ENCODE measurements at places on chromosomes 1 and 21.

DNA sequence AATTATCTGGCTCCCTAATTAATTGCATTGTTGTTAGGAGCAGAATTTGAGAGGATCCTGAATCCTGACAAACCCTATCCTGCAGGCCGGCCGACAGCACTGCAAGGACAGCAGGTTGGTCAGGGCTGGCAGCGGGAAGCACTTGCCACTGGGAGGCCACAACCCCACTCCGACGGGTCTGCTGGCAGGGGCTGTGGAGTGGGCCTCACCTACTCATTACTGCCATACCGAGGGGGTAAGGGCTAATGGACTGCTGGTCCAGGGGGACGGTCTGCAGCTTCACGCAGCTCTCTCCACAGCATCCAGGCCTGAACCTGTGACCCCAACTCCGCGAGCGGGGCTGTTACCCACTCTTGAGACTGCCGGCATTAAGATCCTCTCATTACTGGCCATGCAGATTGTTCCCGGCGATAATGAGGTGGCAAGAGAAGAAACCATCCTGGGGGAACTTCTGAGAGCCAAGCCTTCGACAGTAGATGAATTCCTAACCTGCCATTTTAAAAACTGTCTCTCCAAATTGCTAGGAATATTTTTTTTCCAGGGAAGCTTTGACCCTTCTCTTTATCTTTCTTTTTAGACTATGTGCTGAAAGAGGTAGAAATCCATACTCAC lies 501.3 kb downstream of the OMA1 start:
- DNase-seq = no peak

DNA sequence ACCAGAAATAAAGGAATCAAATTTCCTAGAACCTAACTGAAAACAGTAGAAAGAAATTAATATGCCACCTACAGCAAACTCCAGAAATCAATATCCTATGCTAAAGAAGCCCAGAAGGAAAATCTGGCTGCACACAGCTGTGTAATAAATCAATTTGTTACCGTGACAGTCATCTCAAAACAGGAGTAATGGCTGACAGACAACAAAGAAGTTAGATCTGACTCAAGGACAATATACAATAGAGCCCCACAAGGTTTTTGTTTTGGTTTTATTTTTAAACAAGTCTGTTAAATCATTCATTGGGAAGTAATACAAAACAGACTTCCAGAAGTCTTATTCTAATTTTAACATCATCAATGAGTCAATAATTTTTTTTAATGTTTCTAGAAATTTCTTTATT lies 168.4 kb downstream of the RERE start:
- DNase-seq = no peak

- DNase-seq = no peak
Observed at GRCh38 chr1:43979528-43980254, 681 bp downstream of the B4GALT2 start.

GRCh38 chr1:14128096-14128495 lies 428.1 kb downstream of the PRDM2 start:
- no peak for DNase-seq

DNA sequence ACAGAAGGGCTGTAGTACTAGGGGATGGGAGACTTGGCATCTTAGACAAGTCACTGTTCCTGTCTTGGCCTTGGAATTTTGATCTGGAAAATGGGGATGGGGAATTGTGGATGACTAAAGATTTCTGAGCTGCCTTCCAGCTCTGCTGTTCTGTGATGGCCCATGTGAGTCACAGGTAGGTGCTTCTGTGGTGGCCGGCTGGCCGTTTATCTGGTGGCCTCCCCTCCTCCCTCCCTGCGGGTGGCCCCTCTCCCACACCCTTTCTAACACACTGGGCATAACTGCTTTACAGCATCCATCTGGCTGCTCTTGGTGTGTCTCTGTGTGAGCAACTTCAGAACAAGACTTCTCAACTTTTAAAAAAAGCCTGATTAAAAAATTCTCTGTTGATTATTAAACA lies 35.9 kb downstream of the KCNA2 start:
- no peak for DNase-seq

- no peak for DNase-seq
Observed at GRCh38 chr1:196638466-196638865, 13.4 kb upstream of the CFH start.

DNA sequence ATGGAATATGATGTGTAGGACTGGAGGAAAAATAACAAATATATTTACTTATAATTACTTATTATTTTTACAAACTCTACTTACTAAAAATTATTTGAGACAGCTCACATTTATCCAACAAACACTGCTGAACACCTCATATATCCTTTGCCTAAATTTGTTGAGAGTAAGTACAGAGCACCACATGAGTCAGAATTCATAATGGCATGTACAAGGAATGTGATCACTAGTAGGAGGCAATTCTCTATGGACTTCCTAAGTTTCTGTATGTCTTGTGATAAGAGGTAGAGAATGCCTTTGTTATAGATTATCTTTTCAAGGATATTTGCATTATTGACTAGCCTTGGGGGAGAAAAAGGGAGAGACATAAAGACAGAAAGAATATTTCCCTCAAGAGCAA lies 8.2 kb upstream of the ST6GALNAC3 start:
- no peak for DNase-seq

- DNase-seq = no peak
Observed at GRCh38 chr1:113654883-113655282, 104.4 kb downstream of the PHTF1 start.

DNA sequence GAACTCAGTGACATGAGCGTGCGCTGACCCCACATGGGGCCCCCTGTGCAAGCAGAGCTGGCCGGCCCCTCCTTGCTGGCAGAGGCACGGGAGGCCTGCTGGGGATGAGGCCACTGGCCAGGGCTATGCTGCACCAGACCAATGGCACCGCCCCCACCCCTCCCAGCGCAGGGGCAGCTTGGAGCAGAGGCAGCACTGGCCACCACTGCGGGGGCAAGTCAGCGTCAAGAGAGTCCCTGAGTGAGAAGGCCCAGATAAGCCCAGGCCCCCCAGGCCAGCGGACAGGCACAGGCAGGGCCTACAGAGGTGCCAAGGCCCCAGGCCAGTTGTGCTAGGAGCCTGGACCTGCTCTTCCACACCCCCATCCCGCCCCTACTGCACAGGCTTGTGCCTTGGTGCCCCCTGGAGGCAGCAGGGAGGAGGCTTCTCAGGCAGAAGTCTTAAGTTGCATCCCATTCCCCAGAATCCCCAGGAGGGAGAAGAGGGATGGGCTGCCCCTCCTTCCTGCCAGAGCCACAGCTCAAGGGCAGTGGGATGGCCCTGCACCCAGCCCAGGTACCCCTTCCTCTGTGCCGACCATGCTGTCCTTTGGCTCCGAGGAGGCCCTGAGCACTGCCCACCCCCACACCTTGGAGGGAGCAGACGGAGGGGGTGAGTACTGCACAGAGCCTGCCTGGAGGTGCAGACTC lies 35.8 kb downstream of the EPHX1 start:
- DNase-seq = no peak

DNA sequence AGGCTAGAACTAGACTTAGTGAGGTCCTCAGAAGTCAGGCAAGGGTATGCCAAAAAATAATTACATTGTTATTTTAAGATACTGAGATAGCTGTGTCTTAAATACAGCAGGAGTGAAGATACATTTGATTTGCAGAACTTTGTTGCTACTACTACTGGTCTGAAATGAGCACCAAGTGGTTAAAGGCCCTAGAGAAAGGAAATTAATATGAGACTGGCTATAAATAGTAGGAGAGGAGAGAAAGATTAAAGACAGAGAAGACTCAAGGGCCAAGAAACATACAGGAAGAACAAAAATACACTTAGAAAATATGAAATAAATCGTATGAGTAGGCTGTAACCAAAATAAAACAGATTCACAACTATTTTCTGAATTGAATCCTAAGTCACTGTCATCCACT lies 21.3 kb downstream of the HNRNPR start:
- no peak for DNase-seq

GRCh38 chr1:200429221-200429751 lies 19.4 kb upstream of the ZNF281 start:
- DNase-seq = no peak

DNA sequence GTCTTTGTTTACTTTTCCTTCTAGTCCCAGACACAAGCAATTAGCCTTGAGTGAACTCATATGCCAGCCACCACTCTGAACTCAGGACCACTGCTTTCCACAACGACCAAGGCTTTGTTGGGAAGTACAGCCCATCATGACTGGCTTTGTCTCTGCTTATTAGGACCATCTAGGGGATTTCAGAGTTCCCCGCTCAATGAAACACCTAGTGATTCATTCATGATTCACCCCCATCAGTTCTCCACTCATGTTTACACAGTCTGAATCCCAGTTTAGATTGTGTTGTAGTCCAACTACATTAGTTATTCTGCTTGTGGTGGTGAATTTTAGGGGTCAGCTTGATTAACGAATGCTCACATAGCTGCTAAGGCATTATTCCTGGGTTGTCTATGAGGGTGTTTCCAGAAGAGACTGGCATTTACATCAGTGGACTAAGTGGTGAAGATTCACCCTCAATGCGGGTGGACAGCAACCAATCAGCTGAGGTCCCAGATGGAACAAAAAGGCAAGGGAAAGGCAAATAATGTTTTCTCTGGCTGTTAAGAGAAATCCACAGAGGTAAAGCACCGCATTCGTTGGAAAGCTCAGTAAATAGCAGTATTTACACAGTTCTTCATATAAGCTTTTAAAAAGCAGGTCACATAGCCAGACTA lies 122.7 kb downstream of the RGS21 start:
- DNase-seq = no peak

- DNase-seq = no peak
Observed at GRCh38 chr1:91400133-91400725, 4.4 kb downstream of the HFM1 start.

- DNase-seq = no peak
Observed at GRCh38 chr1:6162341-6162740, 17.8 kb downstream of the CHD5 start.

DNA sequence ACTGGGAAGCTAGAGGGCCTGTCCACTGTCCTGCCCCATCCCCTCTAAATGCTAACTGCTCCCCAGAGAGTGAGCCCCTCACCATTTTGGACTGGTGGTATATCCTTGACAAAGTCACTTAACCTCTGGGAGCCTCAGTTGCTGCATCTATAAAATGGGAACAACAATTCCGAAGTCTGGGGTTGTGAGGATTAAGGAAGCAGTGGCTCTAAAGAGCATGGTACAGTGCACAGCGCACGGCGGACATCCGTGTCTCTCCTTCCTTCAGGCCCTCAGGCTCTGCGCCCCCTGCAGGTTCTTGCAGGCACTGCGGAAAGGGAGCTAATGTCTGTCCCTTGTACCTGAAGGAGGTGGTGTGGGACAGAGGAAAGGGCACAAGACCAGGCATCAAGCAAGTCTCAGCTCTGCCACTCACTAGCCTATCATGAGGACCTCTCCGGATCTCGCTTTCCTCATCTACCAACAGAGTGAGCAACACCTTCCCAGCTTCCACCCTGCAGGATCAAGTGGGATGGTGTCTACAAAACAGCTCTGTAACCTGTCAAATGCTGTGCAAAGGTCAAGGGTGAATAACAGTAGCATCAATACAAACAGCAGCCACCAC lies 20.1 kb downstream of the ECE1 start:
- peak; percentile 84 for DNase-seq

DNA sequence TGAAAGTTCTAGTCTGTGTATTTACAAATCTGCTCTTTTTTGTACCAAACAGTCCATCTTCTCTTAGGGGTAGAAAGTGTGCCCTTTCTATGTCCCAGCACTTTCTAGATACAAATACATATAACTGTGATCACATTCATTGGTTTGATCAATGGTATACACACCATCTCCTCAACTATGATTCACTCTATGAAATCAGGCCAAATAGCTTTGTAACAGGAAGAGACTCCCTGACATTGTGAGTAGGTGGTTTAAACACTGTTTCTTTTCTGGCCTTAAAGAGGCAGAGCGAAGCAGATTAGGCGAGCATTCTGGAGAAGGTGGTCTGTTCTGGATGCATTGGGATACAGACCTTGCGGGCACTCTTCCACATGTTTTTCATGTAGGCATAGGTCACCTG lies 39.3 kb upstream of the EXOSC10 start:
- no peak for DNase-seq

- DNase-seq = no peak
Observed at GRCh38 chr1:87506147-87506546, 177.5 kb downstream of the LMO4 start.

DNA sequence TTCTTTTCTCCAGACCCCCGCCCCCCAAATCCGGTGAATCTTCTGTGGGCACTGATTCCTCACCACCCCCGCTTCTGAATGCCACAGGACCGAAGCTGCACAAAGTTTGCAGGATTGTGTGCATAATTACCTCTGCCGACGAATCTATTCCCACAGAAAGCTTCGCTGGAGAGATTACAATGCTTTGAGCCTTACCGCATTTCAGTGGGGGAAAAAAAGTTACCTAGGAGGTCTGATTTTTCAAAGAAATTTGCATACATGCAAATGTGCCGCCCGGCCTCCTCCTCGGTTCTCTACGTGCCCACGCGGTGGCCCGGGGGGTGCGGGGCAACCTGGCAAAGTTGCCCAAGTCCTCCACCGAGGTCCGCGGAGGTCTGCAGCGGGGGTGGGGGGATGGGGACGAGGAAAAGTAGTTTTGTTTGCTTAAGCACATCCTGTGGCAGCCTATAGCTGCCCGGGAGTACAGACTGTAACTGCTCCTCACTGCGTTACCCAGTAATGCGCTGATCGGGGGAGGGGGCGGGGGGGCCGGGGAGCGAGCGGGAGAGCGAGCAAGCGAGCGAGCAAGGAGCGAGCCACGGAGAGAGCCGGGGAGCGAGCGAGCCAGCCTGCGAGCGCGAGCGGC lies 563 bp upstream of the NFIA start:
- peak; percentile 41 for DNase-seq

- DNase-seq = no peak
Observed at GRCh38 chr21:25776440-25776839, 41.7 kb downstream of the GABPA start.

DNA sequence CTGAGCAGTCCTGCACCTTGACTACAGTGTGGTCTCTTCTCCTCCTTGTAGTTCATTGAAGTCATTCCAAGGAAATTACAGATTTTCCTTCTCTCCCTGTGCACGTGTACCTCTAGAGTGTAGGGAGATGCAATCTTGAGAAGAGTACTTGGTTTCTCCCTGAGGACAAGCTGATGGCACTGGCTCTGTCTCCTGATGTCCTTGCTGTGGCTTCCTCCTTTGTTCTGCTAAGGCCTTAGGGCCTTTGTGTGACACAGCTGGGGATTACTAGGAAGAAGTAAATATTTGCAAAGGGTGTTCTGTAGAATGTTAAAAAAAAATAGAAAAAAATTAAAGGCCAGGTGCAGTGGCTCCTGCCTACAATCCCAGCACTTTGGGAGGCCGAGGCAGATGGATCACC lies 66.2 kb upstream of the APOBEC4 start:
- no peak for DNase-seq

DNA sequence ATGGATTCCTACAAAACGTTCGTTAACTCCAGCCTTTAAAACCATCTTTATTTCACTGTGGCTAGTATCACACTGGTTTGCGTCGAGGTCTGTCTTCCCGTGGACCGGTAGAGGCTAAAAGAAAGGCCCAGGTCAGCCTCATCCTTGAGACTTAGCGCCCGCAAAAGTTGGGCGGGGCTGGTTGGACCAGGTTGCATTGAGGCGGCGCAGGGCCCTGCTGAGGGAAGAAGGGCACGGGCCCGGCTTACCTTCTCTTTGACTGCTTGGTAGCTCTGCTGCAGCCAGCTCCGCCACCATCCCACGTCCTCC lies 455 bp downstream of the BSDC1 start:
- DNase-seq = no peak

GRCh38 chr1:190479516-190479915 lies 1.9 kb upstream of the BRINP3 start:
- no peak for DNase-seq

All from activated gamma-delta T cell treated with Interleukin-2 at 50 U/mL for 16 hours (primary cell).